Foreskin keratinocyte (primary cell): ENCODE measurements at places on chromosomes 4 and X. TPM values are rescaled to one million over a fixed set of nuclear protein-coding genes. Genes with fewer than 3 reads are reported as not detected.

LEF1 gene
- 5.7 and 8.2 TPM in 2 replicates for polyA plus RNA-seq

TMEM31 gene
- not detected in 2 replicates for polyA plus RNA-seq

- DNase-seq, result peak; percentile 5
Measured at GRCh38 chr4:164779811-164780216, 25.9 kb downstream of the SMIM31 start.

DNA sequence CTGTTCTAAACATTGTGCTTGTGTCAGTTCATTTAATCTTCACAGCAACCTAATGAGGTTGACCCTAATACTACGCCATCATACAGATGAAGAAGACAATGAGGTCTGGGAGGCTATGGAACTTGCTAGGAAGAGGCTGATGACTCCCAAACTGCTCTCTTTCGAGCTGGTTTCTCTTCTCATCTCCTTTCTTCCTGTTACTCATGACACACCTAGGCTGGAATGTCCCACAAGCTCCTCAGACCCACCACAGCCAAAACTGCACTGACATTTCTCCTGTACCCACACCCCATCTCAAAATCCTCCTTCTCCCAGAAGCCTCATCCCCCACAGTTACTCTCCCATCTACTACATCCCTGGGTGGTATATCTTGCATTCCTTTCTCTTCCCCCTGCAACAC is 27.4 kb upstream of the PJA1 start:
- peak; percentile 32 for DNase-seq

GRCh38 chrX:33156152-33156726 is 55.1 kb downstream of the DMD start:
- no peak for DNase-seq

- no peak for DNase-seq
Measured at GRCh38 chr4:71498002-71498401, 159.2 kb downstream of the SLC4A4 start.

DNA sequence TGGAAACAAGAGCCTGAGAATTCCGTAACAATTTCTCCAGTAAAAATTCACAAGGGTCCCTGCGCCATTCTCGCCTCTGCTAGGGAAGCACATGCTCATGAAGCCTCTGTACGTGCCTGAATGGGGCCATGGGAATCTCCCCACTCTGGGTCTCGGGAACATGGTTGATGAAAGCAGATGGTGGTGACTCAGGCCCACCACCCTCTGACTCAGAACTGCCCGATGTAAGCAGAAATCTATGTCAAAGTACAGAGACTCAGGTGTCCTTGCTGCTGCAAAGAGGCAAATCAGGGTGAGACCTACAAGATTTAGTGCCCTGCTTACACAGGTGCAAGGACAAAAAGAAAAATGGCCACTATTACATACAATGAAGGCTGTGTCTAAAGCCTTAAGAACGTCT is 65.0 kb downstream of the SCD5 start:
- DNase-seq, result peak; percentile 76

GRCh38 chr4:73669410-73670183 is 49.4 kb upstream of the RASSF6 start:
- DNase-seq, result no peak
